ENCODE measurements at places on chromosomes 4 and X. TPM values are rescaled to one million over a fixed set of nuclear protein-coding genes. Genes with fewer than 3 reads are reported as not detected.

CITED1 gene
- 0.83 TPM for total RNA-seq

CT47B1 gene
- not detected for total RNA-seq

TLR3 gene
- 10.7 TPM for total RNA-seq

TBC1D8B gene
- 7.5 TPM for total RNA-seq

DACH2 gene
- total RNA-seq = 0.32 TPM

GTPBP6 gene
- 33.3 TPM for total RNA-seq

RLIM gene
- total RNA-seq = 10.9 TPM

ZAR1 gene
- total RNA-seq = not detected

NAAA gene
- 6.1 TPM for total RNA-seq

ENAM gene
- 1.5 TPM for total RNA-seq

DNA sequence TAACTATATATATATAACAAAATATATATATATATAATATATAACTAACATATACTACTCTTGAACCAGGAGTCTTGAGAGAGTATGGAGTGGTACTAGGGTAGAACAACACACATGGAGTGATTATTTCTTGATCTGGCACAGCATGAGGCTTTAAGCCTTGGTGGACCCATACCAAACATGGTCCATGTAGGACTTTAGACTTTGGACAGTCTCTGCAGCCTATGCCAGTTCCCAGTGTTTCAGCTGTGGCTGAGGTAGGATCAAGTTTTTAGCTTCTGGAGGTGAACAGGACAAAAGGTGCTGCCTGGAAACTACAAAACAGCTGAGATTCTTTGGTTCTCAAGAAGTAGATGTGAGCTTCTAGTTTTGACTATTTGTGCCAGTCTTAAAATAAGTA lies 20.6 kb downstream of the CORIN start:
- H3K4me3 ChIP-seq = no peak overlapping the region
- H3K27me3 ChIP-seq = no peaks in the 10 kb centered on the region
- no peak overlapping the region for H3K27ac ChIP-seq
- H3K4me1 ChIP-seq = no peaks in the 10 kb centered on the region
- DNase-seq = no peak

GRCh38 chrX:136712650-136713310 lies 64.8 kb downstream of the CD40LG start:
- no peak overlapping the region for H3K4me3 ChIP-seq
- no peaks in the 10 kb centered on the region for H3K27me3 ChIP-seq
- H3K27ac ChIP-seq = no peak overlapping the region
- no peaks in the 10 kb centered on the region for H3K36me3 ChIP-seq
- H3K4me1 ChIP-seq = no peaks in the 10 kb centered on the region
- DNase-seq = no peak

DNA sequence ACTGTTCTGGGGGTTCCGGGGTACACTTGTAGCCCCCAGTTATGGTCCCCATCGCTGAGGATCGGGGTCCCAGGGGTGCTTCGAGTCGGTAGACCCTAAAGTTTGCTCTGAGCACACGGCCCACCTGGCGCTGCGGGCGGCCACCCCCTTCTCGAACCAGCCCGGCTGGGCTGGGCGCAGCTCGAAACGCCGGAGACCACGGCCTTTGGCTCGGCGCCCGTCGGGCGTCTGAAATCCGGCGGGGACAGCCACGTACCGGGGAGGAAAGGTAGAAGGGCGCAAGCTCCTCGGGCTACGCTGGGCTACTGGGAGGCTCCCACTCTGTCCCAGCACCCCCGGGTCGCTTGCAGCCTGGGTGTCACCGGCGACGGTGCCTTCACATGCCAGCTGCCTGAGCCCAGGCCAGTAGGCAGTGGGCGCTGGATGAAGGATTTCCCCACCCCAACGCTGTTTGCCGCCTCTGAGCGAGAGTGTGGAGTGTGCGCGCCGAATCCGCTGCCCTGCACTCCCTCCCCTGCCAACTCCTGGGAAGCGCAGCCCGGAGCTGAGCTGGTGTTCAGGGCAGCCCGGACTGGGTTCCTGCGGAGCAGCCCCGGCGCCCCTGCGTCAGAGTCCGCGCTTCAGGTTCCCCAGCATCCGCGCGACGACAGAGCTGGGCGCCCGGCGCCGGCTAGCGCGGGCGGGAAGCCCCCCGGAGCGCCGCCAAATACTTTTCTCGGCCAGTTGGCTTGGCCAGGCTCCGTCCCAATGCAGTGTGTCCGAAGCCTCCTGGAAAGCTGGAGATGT lies 637 bp downstream of the MAMLD1 start:
- peak overlapping the region; percentile 35 for H3K27ac ChIP-seq
- H3K36me3 ChIP-seq = no peaks in the 10 kb centered on the region
- peak overlapping the region; percentile 49 for H3K4me3 ChIP-seq
- H3K27me3 ChIP-seq = no peaks in the 10 kb centered on the region

DNA sequence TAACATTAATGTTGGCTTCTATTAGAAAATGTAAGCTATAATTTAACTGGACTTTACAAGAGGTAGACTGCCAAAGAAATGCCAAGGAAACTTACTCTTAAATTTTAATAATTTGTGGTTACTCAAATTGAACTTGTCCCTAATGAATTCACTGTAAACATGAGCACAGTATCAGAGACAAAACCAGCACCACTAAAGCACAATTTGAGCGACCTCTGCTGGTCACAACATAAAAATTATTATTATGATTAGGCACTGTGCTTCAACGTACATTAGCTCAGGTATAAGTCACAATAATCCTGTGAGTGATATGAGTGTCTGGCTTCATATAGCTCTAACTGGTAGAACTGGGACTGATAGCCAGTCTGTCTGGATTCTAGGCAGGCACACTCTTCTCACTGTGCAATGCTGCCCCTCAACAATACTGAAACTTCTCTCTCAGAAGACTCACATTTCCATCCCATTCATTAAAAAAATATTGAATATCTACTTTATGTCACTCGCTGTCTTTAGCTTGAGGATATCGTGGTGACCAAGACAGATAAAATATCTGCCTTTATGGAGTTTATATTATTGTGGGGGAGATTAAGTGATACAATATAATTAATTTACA lies 8.0 kb downstream of the NUDT6 start:
- no peaks in the 10 kb centered on the region for H3K4me1 ChIP-seq
- H3K27me3 ChIP-seq = no peaks in the 10 kb centered on the region
- H3K27ac ChIP-seq = no peak overlapping the region
- no peak for DNase-seq
- no peak overlapping the region for H3K4me3 ChIP-seq

DNA sequence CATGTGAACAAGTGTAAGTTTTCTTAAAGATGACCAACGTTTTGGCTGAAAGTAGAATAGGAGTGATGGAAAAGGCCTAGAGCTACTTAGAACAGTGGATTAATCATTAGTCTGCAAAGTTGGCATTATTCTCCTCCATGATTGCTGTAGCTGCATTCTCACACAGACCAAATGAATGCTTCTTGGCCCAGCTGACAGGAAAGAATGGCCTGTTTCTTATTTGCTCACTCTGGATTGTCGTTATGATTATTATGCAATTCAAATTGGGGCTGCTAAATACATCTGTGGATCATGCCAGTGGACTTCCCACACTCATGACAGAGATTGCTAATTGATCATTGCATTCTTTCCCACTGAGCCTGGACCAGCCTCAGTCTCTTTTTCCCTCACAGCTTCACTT lies 285.0 kb downstream of the STIM2 start:
- DNase-seq = no peak
- no peaks in the 10 kb centered on the region for H3K27me3 ChIP-seq
- no peak overlapping the region for H3K27ac ChIP-seq

- H3K4me3 ChIP-seq = no peak overlapping the region
- H3K36me3 ChIP-seq = no peaks in the 10 kb centered on the region
- no peak overlapping the region for H3K27ac ChIP-seq
- H3K4me1 ChIP-seq = no peaks in the 10 kb centered on the region
- DNase-seq = no peak
- H3K27me3 ChIP-seq = no peaks in the 10 kb centered on the region
These were observed 630.2 kb downstream of the FAT4 start for GRCh38 chr4:125944966-125945365.

GRCh38 chr4:141215030-141215429 lies 5.7 kb upstream of the ZNF330 start:
- H3K4me1 ChIP-seq = no peaks in the 10 kb centered on the region
- H3K27ac ChIP-seq = no peak overlapping the region
- no peak overlapping the region for H3K4me3 ChIP-seq
- no peaks in the 10 kb centered on the region for H3K27me3 ChIP-seq
- no peak for DNase-seq

GRCh38 chr4:105622269-105622668 lies 69.8 kb downstream of the ARHGEF38 start:
- peaks cover 11% of the 10 kb centered on the region for H3K4me1 ChIP-seq
- no peaks in the 10 kb centered on the region for H3K36me3 ChIP-seq
- DNase-seq = no peak
- H3K27me3 ChIP-seq = no peaks in the 10 kb centered on the region

DNA sequence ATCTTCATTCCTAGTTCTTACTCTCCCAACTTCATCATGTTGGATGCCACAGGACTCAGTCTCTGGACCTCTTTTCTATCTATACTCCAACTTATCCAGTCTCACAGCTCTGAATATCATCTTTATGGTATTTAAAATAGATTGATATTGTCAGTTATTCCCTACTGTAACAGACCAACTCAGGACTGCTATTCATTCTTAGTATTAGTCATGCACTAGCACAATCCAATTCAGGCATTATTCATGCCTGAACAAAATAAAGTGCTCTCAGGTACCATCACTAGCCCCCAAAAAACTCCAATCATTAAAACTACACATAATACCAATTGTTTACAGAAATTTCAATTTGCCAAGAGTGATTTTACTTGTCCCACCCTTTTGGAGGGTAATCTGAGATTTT lies 37.7 kb downstream of the FRYL start:
- H3K27ac ChIP-seq = no peak overlapping the region
- no peak for DNase-seq
- H3K4me1 ChIP-seq = peaks cover 4% of the 10 kb centered on the region
- H3K4me3 ChIP-seq = no peak overlapping the region
- no peaks in the 10 kb centered on the region for H3K36me3 ChIP-seq

DNA sequence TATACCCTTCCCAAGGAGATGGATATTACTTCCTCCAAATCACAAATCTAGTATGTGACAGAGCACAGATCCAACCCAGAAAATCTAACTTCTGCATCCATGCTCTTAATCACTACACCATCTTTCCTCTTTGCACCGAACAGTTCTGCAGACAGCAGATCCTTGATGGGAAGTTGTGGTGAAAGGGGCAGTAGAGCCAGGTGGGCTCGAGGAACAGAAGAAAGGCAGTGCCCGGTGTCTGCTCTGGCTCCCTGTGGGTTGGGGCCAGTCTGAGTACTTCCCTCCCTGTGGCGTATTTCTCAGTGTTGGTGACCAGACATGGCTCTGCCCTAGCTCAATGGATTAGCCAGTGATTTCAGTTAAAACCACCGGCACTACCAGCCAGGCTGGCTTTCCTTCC lies 15.3 kb downstream of the HOPX start:
- H3K36me3 ChIP-seq = no peaks in the 10 kb centered on the region
- no peak overlapping the region for H3K4me3 ChIP-seq
- H3K27me3 ChIP-seq = no peaks in the 10 kb centered on the region

DNA sequence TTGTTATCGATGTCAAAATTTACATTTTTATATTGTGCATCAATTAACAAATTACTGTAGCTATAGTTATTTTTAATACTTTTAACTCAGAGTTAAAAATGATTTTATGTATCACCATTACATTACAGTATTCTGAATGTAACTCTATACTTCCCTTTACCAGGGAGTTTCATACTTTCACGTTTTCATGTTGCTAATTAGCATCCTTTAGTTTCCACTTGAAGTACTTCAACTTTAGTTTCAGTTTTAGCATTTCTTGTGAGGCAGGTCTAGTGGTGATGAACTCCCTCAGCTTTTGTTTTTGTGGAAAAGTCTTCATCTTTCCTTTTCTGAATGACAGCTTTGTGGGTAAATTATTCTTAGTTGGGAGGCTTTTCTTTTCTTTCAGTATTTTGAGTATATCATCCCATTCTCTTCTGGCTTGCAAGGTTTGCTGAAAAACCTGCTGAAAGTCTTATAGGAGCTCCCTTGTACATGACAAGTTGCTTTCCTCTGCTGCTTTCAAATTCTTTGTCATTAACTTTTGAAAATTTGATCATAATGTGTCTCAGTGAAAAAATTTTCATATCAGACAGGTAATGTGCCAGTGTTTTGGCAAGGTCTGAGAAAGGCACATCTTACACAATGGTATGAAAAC lies 9.8 kb upstream of the CISD2 start:
- H3K4me3 ChIP-seq = no peak overlapping the region
- no peaks in the 10 kb centered on the region for H3K36me3 ChIP-seq
- no peaks in the 10 kb centered on the region for H3K4me1 ChIP-seq
- H3K27ac ChIP-seq = no peak overlapping the region

GRCh38 chrX:20215565-20215964 lies 51.1 kb downstream of the RPS6KA3 start:
- H3K36me3 ChIP-seq = no peaks in the 10 kb centered on the region
- H3K27ac ChIP-seq = no peak overlapping the region
- peaks cover 4% of the 10 kb centered on the region for H3K27me3 ChIP-seq
- DNase-seq = no peak
- H3K4me3 ChIP-seq = no peak overlapping the region
- peaks cover 7% of the 10 kb centered on the region for H3K4me1 ChIP-seq

- no peaks in the 10 kb centered on the region for H3K27me3 ChIP-seq
- DNase-seq = no peak
- no peaks in the 10 kb centered on the region for H3K4me1 ChIP-seq
- no peak overlapping the region for H3K27ac ChIP-seq
- peaks cover 27% of the 10 kb centered on the region for H3K36me3 ChIP-seq
These were observed 83.4 kb upstream of the COX18 start for GRCh38 chr4:73152893-73153292.

DNA sequence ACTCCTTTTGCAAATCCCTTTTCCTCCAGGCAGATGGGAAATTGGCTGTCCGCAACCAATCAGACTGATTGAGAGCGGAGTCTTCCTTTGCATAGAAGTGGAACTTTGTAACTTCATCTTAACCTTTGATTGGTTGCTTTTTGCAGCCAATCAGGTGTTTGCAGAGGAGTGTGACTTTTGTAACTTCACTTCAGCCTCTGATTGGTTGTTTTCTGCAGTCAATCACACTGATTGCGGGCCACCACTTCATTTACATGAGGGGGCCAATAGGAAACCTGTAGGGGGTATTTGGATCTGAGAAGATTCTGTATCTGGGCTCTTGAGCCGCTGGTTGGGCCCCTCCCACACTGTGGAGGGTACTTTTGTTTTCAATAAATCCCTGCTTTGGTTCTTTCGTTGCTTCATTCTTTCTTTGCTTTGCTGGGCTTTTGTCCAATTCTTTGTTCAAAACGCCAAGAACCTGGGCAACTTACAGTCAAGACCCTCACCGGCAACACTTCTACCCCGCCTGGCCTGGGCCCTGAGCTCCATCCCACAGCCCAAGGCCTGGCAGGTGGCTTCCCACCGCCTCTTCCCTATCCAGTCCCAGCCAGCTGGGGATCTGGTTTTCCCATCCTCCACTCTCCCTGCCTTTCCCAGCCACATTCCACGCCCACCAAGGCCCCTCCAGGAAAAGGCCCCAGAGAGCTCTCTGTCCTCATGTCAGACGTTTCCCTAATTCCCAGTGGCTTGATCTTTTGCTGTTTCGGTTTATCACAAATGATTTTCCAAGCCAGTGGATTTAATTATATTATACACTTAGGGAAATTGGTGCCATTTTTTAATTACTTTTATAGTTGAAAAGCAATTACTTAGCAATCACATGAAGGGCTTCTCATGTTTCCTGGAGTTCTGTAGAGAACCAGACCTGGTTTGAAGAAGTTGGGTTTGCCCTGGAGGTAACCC lies 110.2 kb upstream of the STX18 start:
- no peak overlapping the region for H3K4me3 ChIP-seq
- H3K36me3 ChIP-seq = no peaks in the 10 kb centered on the region
- no peak for DNase-seq
